ENCODE measurements at places on chromosomes 5 and 9.
A peak's percentile ranks its signal among the peaks of the same experiment; 100 is the strongest.

- no peak for DNase-seq
These were observed 630.1 kb upstream of the KLF4 start for GRCh38 chr9:108119530-108120113.

DNA sequence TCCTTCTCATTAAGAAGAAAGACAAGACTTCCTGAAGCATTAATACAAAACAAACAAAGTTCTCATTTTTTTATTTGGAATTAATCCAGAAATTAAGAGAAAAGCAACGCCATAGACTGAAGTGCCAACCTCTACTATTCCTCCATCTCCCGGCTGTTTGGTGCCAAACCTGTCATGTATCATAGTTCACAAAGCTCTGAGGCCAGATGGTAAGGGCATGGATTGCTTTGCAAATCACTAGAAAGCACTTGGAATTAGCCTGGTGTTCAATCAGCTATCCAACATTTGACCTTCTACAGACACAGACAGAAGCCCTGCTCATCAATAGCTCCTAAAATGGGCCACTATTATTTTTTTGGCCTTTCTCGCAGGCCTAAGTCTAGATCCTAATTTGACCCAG lies 33.8 kb downstream of the HTR1A start:
- DNase-seq: no peak

DNA sequence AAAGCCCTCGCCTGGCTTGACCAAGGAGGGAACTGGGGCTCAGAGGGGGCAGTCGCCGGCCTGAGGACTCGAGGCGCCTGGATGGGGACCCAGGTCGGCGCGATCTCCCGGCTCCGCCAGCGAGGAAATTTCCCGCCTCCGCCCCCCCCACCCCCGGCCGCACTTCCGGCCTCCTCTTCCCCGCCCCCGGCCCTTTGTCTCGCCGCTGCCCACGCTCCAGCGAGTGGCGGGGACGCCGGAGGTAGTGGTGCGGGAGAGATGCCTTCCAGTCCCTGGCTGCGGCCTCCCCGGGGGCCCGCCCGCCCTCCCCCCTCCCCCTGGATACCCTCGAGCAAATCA lies 448 bp upstream of the GPRIN1 start:
- DNase-seq: no peak

- no peak for DNase-seq
These were observed 410.8 kb upstream of the MEF2C start for GRCh38 chr5:89293810-89294209.

DNA sequence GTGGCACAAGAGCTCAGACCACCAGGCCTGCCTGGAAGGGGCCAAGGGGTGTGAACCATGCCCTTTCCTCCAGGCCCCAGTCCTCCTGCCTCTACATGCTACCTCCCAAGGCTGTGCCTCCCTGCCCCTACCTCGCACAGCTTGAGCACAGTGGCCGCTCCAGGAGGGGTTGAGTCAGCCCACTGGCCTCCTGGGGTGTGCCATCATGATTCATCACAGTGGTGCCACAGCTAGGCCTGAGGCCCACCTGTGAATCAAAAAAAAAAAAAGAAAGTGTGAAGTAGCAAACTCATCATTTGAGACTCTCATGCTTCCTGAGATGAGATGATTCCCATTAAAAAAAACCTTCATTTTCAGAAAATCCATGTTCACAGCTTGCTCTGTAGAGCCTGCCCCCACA lies 240.5 kb downstream of the HSPA4 start:
- no peak for DNase-seq

GRCh38 chr9:81826517-81826906 lies 101.7 kb upstream of the SPATA31D4 start:
- DNase-seq: no peak

GRCh38 chr5:116759860-116760640 lies 185.4 kb upstream of the SEMA6A start:
- no peak for DNase-seq

DNA sequence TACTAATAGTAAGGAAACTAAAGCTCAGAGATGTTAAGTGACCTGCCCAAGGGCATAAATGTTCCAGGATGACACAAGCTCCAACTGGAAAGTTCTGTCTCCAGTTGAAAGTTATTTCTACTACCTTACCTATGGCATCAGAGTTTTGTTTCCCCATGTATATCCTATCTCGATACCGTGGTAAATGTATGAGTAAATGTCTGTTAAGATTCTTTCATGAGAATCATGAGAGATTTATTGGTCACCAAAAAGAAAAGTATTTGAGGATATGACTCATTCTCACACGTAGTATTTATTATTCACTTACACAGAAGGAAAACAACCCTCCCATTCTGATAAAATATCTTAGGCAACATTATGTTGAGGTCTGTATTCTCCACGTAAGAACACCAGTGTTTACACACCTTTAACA lies 11.1 kb upstream of the SHOC1 start:
- peak; percentile 80 for DNase-seq

DNA sequence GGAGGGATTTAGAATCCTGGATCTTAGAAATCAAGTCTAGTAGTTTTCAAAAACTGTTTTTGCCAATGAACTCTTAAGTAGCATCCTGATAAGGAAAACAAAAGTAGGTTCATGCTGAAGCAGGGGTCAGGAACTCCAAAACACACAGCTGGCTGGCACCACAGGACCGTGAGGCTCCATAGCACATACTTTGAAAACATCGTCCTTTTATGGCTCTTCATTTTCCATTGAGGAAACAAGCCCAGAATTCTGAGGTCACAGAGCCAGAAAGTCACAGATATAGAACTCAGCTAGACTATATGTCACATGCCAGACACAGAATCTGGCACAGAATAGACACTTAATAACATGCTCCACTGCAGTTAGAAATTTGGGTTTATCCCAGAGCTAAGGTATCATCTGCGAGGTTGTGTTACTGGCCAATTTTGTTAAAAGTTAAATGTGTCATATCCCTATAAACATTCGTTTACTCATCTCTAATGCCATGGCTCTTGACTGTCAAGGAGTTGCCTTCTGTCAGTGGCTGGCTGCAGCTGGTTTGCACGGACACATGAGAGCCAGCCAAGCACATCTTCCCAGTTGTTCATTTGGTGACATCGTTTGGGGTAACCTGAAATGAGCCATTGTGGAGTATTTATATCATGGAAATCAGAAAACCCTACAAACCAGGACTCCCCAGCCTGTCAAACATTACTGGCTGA lies 58.8 kb downstream of the FAM78A start:
- DNase-seq: no peak

DNA sequence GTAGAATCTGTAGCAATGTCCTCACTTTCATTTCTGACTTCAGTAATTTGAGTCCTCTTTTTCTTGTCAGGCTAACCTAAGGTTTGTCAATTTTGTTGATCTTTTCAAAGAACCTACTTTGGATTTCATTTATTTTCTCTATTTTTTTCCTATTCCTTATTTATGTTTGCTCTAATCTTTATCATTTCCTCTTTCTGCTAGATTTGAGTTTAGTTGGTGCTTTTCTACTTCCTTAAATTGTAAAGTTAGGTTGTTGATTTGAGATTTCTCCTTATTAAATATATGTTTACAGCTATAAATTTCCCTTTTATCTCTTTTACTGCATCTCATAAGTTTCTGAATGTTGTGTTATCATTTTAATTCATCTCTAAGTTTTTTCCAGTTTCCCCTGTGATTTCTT lies 75.1 kb upstream of the FAM120A start:
- DNase-seq: no peak

DNA sequence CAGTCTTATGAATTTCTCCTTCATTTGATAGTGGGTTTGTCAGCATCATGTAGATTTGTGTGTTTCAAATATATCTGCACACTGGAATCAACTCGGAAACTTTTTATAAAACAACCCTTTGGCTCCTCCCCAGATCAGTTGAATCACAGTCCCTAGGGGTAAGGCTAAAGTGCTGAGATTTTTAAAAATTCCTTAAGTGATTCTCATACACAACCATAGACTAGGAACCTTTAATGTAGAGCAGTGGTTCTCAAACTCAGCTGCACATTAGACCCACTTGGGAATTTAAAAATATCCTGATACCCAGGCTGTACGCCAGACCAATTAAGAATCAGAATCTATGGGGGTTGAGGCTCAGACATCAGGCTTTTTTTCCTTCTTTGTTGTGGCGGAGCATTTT lies 17.5 kb upstream of the JAK2 start:
- no peak for DNase-seq

GRCh38 chr9:130171226-130172148 lies 717 bp upstream of the NCS1 start:
- no peak for DNase-seq

DNA sequence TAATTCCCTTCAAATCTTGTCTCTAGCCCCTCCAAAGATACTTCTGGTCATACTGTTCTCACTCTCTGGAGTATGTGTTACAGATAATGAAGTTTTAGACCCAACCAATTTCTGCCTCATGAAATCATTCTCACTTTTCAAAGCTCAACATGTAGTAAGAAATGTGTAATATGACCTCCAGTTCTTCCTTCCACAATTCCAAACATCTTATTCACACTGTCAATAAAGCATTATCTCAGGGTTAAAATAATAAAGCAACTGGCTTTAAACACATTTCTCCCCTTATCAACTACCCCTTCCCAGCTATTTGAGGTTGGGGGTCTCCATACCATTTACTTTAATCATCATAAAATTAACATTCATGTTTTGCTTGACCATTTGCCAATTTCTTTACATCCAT lies 654.1 kb downstream of the RAB3C start:
- no peak for DNase-seq

DNA sequence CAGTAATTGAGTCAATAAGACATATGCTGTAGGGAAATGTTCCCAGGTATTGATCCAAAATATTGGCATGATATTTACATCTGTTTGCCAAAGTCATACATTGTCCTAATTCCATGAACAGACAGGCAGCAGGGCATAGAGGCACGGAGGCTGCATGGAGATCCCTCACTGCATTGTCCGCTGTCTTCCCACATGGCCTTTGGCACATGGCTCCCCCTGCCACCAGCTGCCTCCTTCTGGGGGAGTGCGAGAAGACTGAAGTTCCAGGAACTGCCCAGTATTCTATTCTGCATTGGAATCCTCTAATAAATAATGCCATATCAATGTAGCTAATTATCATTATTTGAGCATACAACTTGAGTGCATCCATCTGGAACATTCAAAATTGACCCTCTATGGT lies 269.0 kb downstream of the FBXL7 start:
- no peak for DNase-seq

DNA sequence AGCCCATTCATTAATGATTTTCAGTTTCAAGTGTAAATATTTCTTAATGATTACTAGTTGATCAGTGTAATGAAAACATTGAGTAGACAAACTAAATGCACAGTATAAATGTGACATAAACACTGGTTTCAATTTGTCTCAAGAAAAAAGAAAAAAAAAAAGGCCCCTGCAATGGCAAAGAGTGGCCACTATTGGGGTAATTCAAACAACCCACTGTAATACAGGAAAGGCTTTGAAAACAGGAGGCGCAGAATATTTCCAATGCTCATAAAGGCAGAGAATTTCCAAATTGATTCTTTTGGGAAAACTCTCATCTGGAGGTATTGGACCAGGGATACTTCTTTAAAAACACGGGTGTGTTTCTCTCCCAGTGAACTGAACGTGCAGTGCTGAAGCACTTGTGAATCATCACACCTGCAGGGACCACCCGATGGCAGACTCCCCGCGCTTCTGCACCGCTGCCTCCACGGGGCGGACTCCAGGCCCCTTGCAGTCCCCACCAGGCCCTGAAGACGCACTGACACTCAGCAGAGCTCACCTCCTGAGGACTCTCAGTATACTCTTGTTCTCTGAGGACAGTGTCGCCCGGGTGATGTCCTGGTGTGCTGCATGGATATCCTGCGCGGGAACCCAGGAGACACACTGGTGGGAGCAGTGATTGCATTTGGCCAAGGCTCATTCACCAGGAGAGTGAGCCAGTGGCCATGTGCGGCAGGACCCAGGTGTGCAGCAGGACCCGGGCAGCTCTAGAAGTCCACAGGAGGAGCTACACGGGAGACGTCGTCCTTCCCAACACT lies 227.6 kb upstream of the IRX4 start:
- DNase-seq: no peak

- DNase-seq: no peak
These were observed 248.2 kb downstream of the TRIM32 start for GRCh38 chr9:116935149-116935897.

- DNase-seq: no peak
These were observed 553.7 kb downstream of the ZNF608 start for GRCh38 chr5:124192716-124193115.

DNA sequence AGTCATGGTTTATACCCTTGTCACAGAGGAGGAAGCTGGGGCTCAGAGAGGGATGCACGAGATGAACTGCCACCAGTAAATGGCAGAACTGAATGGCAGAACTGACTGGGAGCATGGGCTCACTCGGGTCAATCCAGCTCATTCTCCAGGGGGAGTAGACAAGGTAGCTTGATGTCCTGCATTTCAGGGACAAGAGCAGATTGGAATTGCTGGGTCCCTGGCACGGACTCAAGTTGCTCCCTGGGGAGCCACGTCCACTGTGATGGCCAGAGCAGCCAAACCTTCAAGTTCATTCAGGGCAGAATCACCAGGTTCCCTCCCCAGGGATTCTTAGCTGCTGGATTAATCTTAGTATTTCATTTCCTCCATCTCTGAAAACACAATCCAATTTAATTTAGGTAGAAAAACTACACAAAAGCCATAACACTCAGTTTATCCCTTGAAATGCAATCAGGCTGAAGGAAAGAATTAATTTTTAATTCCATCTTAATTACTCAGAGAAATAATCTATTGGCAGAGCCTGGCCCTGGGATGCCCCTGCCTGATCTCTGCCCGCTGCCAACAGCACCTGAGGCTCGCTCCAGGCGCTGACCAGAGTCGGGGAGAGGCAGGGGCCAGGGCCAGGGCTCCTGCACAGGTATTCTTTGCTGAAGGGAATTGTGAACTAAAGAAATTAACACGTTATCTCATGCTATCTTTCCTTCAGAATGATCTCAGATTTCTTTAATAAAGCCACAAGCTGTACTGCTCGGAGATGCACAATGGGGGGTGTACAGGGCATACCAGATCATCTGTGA lies 42.0 kb upstream of the UNC5A start:
- DNase-seq: no peak

- DNase-seq: no peak
These were observed 24.3 kb downstream of the THBS4 start for GRCh38 chr5:80059354-80059980.

DNA sequence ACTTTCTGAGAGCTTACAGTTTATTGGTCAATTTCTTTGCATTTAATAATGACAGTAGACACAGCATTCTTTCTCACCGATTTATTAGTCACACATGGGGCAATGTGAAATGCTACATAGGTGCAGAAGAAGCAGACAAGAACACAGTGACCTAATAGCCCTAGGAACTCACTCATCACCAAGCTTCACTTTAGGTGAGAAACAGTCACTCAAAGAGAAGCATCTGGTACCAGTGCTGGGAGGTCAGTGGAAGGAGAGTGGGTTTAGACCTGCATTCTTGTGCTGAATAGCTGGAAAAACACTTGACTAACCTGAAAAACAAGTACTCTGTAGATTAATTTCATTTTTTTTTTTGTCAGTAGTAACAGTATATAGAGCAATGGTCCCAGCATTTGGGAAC lies 179.6 kb downstream of the GRIA1 start:
- DNase-seq: no peak

- DNase-seq: peak; percentile 34
These were observed 456.2 kb downstream of the RASEF start for GRCh38 chr9:82606492-82607382.

Data from glomerular endothelial cell (primary cell).